Activated CD4-positive, alpha-beta T cell treated with anti-CD3 and anti-CD28 coated beads, Interleukin-2, amount 50 U/mL, for 48 hours (primary cell): ENCODE measurements at places on chromosomes 6 and 20.

DNA sequence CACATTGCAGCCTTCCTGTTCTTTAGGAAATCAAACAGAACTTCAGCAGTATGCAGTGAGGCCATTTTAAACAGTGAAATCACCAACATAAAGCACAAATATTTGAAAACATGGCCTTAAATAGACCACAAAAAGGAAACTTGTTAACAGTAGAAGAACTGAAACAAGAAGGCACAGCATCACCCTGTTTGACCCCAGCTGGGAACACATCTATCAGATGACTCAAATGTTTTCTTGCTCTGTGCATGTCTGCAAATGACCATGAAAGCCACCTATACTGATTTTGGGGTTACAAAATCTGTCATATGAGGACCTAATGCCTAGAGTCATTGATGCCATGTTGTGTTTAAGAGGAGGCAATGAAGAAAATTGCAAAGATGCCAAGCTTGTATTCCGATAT is 123.8 kb upstream of the ADGRF1 start:
- DNase-seq, result no peak

GRCh38 chr20:3787324-3788014 is 929 bp upstream of the CENPB start:
- DNase-seq, result no peak

DNA sequence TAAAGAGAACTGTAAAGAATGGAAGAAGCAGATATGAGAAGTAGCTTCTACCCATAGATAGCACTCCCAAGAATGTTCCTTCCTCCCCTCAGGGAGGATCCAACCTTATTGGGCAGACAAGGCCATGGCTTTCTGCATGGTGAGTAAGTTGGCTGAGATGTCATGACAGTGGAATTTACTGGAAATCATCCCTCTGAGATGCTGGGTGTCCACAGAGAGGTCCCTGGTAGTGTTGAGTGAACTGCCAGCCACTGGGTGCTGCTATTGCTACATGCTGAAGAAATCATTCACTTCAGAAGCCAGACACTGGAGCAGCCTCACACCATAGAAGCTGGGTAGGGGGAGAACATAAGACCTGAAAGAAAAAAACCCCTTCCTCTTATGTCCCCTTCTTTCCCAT is 46.4 kb upstream of the FERMT1 start:
- DNase-seq, result no peak

DNA sequence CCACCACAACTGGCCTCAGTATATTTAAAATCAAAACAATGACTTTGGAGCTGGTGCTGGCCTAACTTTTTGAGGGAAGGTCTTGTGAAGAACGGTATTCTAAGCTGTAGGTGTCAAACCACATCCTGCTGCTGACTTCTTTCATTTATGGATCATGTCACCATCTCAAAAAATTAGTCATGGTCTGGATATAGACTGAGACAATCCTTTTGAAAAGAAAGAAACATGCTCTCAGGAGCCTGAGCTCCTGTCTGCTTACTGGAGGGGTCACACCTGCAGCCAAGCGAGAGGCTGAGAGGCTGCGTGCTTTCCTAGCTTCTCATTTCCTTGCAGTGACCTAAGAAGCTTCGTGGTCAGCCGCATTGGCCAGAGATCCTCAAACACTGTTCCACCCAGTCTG is 55.2 kb downstream of the TIAM2 start:
- DNase-seq, result peak; percentile 50

- no peak for DNase-seq
Measured at GRCh38 chr6:38279963-38280588, 359.7 kb downstream of the BTBD9 start.

- DNase-seq, result no peak
Measured at GRCh38 chr6:135008941-135009290, 45.7 kb downstream of the HBS1L start.

- DNase-seq, result no peak
Measured at GRCh38 chr20:6079016-6079415, 25.2 kb upstream of the LRRN4 start.

DNA sequence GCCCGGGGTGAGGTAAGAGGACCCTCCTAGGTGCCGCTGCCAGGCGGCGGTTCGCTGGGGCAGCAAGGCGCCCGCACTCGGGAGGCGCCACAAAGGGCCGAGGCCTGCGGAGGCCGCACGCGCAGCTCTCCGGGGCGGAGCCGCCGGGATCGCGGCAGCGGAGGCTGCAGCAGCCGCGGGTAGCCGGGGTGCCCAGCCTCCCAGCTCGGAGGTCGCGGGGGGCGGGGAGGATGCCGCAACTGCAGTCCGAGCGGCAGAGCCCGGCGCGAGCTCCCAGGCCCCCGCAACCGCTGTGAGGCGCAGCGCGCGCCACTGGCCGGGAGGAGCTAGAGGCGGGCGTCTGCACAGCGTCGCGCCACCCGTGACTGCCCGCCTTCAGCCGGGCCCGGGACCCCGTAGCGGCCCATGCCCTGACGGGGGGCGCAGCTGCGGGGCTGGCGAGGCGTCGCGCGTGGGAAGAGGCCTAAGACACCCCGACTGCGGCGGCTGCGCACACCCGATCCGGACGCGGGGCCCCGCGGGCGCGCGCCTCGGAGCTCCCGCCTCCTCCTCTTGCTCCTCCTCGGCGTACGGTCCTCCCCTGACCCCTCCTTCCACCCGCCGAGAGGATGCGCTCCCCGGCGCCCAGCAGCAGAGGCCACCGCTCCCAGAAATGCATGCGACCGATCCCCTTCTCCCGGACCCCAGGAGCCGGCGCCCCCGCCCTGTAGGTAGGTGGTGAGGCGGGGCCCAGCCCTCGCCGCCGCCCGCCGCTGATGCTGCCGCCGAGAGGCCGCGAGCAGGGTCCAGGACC is at the start of gene NCOA7:
TSS of gene NCOA7 (plus strand) at position 603 of the 793 bp plus-strand sequence. CDS start 24,395 bp downstream, outside the sequence.
- DNase-seq, result peak; percentile 75

GRCh38 chr6:42335896-42336295 is 115.8 kb downstream of the TRERF1 start:
- no peak for DNase-seq

- DNase-seq, result no peak
Measured at GRCh38 chr6:389622-390021, 1.9 kb upstream of the IRF4 start.

GRCh38 chr6:154583546-154584188 is 73.2 kb upstream of the CNKSR3 start:
- no peak for DNase-seq

DNA sequence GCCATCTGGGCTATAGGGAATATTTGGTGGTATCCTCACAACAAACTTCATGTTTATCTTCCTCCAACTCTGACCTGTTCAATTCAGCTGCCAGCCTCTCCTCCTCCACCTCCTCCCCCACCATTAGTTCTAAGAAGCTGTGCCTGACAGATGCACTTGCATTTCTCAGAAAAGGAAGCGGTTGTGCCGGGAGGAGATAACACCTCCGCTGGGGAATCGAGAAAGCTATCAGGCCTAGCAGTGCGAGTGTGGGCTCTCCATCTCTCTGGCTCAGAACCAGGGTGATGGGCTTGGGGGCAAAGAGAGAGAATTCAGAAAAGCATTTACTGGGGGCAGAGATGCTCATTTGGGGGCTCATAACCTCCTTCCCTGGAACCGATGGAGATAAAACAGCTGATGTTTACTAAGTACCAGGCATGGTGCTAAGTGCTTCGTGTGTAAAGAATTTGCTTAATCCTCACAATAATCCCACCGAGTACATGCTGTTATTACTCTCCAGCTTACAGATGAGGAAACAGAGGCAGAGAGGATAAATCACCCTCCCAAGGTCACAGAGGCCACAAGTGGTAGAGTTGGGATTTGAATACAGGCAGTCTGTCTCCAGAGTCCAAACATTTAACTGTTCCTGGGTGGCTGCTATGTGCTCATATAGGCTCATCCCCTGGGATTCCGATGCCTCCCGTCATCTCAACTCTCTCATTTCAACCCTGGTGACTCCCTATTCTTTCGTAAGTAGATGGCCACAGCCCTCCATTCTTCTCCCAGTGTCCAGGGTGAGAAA is 38.3 kb downstream of the COX4I2 start:
- DNase-seq, result peak; percentile 73

DNA sequence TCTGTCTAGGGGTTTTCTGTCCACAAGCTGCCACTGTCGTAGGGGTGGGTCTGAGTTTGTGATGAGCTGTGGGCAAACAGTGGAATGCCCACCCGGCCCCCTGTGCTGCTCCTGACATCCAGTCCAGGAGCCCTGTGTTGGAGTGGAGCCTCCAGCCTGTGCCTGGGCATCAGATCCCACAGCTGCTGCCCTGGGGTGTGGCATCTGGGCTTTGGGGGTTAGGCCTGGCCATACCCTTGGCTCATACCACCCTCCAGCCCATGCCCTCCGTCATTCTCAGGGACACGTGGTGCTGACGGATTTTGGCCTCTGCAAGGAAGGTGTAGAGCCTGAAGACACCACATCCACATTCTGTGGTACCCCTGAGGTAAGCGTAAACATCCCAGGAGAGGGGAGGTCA is 12.9 kb downstream of the SGK2 start:
- DNase-seq, result no peak

GRCh38 chr20:63135411-63135810 is 80.5 kb downstream of the YTHDF1 start:
- DNase-seq, result no peak

GRCh38 chr6:142045380-142046278 is 87.1 kb upstream of the GJE1 start:
- DNase-seq, result no peak

- DNase-seq, result no peak
Measured at GRCh38 chr20:63357921-63358905, 2.9 kb downstream of the CHRNA4 start.

DNA sequence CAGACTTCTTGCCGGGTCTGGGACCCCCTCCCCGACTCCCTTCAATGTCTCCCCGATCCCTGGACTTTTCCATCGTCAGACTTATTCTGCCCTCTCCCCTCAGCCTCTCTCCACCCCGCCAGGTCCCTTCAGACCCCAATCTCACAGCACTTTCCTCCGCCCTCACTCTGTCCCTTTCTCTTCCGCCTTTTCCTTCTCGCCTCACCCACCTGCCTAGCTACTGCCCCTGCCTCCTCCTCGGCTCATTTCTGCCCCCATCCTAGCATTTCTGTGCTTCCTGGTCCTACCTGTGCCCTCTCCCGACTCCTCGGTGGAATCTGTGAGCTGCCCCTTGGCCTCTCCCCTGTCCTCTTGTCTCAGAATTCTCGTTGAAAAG is 616 bp downstream of the CHMP4B start:
- DNase-seq, result peak; percentile 25

DNA sequence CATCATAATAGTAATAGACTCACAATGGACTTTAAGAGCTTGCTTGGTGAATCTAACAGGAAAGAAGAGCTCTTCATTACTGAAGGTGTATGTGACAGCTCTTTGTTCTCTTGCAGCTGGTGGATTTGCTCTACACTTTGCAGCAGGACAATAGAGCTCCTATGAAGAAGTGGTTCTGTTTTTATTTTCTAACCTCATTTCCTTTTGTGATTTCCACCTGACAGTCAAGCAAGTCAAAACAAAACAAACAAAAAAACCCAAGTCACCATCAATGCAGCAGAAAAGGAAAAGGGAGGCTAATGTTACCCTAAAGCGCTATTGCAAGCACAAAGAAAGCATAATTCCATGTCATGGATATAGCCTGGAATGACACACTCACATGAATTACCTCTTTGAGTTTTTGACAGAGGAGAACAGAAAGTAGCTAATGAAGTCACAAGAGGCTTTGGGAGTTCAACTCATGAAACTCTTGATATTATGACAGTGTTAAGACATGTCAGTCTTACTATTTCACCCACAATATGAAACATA is 1188.1 kb downstream of the EPHA7 start:
- no peak for DNase-seq

- peak; percentile 93 for DNase-seq
Measured at GRCh38 chr6:142944124-142945048, 590 bp downstream of the HIVEP2 start.

GRCh38 chr20:59157531-59157930 is 6.1 kb upstream of the ZNF831 start:
- DNase-seq, result no peak

DNA sequence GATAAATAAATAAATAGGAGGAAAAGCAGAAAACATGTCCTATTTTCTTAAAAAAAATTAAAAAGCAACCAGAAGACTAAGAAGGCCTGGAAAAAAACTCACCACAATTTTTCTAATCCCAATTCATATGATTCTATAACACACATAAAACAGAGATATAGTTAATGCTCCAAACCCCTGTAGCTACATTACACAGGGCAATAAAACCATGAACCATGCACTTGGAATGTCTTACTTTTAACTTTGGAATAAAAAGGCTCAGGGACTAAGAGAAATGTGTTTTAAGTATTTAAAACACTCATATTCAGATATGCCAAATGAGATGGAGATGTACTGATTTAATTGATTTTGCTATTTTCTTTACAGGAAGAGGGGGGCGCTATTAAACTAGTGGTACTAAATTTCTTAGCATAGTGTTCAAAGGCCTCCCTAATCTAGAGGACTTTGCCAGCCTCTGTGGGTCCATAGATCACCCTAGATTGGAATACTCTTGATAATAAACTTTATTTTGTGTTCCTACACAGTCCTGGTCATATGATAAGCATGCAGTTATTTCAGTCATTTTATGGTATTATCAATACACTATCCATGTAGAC is 30.3 kb upstream of the GCM1 start:
- DNase-seq, result no peak

- no peak for DNase-seq
Measured at GRCh38 chr6:98716341-98716740, 118.0 kb upstream of the POU3F2 start.

DNA sequence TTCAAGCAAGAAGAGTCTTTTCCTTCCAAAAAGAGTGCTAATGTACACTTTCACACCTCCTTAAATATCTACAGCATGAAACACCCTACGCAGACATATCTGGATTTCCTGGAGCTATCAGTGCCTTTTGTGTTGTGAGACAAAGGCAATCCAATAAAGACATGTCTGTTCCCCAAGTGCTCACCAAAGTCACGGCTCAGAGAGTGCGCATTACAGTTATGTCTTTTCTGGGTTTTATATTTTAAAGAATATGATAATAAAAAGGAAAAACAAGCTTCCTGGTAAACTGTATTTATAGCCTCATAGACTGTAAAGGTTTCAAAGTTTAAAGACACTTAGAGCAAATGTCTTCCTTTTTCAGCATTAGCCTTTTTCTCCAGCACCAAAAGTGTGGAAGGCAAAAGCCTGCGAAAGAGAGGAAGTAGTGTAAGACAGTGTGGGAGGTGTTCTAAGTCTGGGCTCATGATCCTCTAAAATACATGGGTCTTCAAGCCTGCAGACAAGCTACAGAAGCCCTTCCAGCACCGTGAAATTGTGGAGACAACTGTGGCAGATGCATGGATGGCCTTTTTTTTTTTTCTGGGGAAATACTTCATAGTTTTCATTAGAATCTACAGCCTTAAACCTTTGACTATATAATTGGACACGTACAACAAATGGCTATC is 135.0 kb upstream of the SLC35B3 start:
- no peak for DNase-seq

GRCh38 chr20:41174782-41175181 is 37.4 kb downstream of the PLCG1 start:
- no peak for DNase-seq

DNA sequence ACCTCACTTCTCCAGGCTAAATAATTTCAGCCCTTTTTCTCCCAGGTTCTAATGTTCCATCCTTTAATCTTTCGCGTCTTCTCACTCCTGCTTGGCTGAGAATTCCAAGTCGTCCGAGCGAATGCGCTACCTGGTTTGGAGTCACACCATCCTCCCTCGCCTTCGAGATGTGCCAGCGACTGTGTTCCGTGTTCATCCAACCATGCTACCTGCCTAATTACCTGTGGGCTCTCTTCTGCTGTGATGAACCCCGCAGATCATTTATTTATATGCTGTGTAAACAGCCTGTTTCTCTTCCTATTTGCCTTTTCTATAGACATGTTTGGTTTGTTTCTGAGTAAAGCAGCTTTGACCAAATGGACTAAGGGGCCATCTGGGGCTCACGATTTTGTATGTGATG is 83.5 kb upstream of the TMEM181 start:
- DNase-seq, result no peak

GRCh38 chr20:58039274-58040092 is 189.0 kb downstream of the ANKRD60 start:
- no peak for DNase-seq
